ELF-1 (cell line): ENCODE measurements at places on chromosomes 2 and 18.
A peak's percentile ranks its signal among the peaks of the same experiment; 100 is the strongest.

DNA sequence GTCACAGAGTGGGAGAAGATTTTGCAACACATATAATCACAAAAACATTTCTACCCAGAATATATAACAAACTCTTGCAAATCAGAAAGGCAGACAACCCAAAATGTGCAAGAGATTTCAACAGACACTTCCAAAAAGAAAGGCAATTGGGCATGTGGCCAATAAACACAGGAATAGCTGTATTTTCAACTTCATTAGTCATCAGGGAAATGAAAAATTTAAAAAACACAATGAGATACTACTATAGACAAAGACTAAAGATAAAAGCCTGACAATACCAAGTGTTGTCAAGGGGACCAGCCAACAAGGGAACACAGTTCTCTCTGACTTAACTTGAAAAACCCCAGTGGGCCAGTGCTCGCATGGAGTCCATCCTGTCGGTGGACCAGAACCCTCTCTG, 40.5 kb downstream of the MTHFD2 start:
- DNase-seq, result no peak

DNA sequence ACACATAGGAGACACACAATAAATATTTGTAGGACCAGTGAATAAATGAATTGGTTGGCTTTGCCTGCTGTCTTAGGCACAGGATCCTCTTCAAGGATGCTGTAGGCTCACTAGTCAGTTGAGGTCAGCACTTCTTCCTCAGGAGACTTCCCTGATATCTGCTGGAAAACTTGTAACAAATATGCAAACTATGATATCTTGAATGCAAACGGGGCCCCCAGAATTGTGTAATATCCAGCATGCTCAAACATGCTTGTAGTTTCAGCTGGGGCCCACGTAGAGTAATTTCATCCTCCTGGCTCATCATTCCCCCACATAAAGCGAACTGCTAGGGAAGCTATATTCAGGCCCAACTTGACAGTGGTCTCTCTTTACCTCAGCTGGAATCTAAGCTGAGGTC, 43.6 kb downstream of the POLE4 start:
- no peak for DNase-seq

- DNase-seq, result no peak
These were observed 101.8 kb downstream of the TANC1 start for GRCh38 chr2:159070235-159070634.

GRCh38 chr2:88450186-88450585, 2.3 kb downstream of the FOXI3 start:
- DNase-seq, result peak; percentile 13

DNA sequence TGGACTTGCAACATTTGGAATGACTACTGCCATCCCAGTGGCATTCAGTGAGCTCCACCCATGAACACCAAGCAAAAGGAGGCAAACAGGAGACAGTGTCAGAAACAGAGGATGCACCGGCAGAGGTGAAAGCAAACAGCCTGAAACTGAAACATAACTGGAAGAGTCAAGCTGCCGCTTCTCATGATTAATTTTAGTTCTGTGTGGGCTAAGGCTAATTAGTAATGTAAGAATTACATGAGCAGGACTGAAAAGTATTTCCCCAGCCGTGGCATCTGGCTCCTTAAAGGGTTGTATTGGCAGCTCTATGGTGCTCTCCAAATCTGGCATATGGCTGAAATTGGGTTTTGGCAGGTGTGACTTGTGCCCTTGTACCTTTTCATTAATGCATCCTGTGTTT, 1108.1 kb downstream of the TSN start:
- no peak for DNase-seq

GRCh38 chr18:25927830-25928229, 162.6 kb downstream of the SS18 start:
- no peak for DNase-seq

DNA sequence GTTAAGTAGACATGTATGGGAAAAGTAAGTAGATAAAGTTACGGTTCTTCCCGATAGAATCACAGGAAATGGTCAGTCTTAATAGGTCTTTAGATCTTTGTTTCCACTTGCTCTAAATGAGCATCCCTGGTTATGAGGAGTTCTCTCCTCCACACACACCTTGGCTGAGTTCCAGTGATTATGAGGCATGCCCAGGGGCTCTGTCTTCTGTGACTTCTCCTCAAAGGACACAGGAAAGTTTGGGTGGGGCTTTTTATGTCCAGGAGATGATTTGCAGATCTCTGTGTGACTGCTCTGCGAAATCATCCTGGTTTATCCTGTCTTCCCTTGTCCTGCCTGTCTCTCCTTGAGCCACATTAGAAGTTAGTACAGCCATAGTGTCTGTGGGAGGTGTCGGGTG, 83.9 kb upstream of the EML6 start:
- DNase-seq, result no peak

DNA sequence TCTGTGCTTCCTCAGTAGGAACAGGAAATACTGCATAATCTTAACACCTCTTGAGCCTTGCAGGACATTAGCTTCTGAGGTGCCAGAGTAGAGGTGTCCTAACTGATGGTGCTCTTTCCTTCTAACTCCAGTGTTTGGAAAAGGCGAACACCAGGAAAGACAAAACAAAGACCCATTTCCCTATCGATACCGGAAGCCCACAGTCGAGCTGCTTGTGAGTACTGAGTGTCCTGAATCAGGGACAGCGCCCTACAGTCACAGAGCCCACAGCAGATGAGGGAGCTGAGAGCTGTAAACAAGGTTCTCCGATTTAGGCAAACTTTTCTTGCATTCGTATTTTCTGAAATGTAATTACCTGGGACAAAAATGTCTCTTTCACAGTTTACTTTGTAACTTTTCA, 50.7 kb downstream of the SLC14A2 start:
- DNase-seq, result no peak
